ENCODE measurements at places on chromosomes 7 and 10.

DNA sequence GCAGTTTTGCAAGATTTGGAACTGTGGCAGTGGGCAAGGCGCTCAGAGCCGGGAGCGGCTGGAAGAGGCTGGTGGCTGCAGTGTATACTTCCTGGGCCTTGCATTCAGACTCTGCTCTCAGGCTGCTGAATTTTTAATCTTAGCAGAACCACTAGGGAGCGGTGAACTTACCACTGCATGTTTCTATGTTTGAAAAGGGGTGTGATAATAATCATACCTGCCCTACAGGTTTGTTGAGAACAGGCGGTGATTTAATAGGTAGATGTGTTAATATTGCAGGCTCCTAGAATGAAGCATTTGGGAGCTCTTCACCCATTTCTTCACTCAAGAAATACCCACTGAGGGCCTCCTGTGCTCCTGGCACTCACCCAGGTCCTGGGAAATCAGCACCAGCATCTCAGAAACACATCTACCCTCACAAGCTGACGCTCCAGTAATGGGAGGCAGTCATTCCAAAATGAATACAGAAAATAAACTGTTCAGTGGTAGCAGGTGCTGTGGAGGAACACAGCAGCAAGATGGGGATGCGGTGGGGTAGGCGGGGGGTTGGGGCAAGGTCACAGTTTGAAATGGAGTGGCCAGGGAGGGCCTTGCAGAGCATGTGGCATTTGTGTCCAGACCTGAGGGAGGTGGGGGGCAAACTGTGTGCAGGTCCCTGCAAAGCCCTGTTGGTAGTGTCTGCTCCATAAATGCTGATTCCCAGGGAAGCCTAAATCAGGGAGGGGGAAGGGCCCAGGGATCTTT lies 41.0 kb downstream of the VWA2 start:
- no peak for DNase-seq

DNA sequence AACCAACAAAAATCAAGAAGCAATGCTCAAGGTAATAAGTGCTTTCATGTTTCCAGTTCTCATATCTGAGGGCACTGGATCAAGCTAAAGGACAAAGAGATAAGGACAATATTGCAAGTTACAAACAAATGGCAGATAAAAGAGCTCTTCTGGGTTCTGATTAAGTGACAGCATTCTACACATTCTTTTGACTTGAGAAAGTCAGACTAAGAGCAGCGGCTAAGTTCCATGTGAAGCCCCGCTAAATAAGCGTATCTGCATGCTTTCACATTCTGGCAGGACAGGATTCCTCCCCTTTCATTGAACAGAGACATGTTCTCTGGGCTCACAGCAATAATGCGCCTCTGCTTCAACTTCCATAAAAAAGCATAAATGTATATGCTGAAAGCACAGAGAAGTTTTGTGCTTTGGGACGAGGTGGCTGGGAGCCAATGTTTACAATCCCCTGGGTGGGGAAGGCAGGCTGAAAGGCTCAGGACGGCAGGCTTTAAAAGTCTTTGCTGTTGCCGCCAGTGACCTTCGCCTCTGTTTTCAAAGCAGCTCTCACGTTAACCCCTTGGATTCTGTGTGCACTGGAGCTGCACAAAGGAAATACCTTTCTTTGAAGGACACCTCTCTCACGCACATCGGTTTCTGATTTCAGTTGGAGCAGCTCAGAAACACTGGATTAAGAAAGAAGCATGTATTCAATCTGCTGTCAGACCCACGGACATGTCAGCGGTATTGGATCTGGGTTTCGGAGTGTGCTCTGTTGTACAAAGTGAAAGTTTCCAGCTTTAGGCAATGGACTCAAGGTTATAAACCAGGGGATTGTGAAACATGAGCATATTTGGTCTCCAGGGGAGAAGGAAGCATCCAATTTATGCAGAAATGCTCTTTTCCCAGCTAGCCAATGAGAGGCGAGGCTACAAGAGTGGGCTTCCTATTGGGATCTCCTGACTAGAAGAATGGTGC lies 105.4 kb upstream of the FAM133B start:
- DNase-seq, result no peak

DNA sequence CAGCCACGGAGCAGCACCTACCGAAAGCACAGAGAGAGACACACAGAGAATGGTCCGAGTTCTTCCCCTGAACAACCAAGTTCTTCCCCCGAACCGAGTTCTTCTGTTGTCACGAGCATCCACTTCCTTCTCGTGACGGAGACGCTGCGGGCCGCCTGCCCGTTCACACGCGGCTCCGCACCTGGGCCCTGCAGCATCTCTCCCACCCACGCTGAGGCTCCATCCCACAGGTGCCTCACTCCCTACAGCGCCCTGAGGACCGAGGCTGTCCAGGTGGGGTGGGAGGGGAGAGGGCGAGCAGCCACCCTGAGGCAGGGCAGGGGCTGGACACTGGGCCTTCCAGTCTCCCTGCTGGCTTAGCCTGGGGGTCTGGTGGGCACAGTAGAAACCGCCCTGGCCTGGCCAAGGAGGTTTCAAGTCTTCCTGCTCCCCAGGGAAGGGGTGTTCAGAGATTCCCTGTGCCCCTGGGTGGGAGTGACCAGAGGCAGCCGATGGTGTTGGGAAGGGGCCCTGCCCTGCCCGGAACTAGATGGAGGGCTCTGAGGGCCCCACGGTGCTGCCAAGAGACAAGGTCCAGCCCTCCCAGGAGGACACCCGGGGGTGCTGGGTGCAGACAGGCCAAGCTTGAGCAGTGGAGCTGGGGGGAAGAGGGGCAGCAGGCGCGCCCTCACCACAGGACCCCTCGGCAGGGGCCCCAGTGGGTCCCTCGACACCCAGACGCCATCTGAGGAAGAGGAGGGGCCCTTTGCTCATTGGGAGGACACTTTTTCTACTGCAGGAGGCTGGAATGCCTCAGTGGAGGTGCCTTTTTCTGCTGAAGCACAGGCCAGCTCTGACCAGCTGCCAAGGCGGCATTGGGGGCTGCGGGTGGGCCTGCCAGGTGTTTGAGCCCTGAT lies 5.2 kb upstream of the NKX6-2 start:
- no peak for DNase-seq

DNA sequence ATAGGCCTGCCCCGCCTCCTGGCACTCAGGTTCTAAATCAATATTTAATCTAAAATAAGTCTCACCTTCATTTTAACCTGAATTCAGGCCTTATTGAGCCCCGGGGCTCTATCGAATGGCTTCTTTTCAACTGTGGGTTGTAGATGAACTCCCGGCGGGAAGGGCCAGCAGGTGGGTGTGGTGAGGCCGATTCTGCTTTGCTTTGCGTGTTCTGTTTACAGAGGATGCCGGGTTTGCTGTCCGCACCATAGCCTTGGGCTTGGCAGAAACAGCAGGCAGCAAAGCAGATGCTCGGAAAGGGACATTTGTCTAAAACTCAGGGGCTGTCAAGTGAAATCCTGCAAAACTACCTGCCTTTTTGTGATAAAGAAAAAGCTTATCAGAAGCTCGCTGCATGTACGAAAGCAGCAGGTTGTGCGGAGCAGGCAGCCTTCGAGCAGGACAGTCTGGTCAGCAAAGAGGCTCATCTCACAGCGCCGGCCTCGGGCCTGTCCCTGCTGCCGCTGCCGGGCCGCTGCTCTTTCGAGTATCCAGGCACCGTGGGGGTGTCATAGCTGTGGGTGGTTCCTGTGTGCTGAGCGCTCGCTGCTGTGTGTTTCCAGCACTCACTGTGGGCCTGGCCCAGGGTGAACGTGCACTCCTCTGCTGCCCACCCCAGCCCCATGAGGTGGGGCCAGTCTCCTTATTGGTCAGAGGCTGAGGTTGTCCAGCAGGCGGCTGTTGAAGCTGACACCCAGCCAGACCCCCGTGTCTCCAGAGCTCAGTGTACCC lies 434.8 kb upstream of the FOXK1 start:
- no peak for DNase-seq

DNA sequence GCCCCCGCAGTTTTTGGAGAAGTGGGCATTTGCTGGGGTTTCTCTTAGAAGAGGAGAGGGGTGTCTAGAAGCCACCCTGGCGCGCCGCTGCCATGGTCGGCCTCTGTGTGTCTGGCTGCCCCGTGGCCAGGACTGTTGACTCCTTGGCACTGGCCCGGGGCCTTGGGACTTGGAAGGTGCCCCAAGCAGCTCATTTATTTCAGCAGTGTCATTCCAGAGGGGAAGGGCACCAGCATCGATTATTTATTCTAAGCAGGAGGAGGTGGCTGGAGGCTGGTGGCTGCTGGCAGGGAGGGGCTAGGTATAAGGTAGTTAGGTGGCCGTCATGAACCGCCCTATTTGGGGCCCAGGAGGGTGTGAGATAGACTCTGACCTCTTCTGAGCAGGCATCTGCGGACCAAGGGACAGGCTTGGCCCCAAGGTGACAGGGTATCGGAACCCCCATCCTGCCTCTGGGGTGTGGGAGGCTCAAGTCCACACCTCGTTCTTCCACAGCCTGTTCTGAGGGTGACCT lies 1.6 kb downstream of the GTF2IRD1 start:
- no peak for DNase-seq

DNA sequence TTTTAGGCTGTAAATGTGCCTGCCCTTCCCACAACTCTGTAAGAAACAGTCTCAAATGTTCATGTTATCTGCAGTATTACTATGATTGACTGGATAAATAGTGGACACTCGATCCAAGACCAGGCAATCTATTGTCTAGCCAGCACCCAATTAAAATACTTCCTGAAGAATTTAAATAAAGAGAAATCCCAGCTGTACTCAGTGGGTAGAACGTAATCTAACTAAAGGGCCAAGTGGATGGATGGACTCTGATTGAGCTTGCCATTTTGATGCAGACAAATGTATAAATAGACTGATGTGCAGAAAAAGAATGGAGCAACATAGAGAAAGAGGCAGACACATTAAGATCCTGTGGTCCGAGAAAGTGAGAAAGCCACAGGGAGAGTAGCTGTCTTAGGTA lies 158.0 kb downstream of the IPMK start:
- DNase-seq, result no peak

- DNase-seq, result no peak
Observed at GRCh38 chr10:6396226-6396625, 183.8 kb downstream of the PRKCQ start.

- DNase-seq, result no peak
Observed at GRCh38 chr7:17185690-17186070, 112.8 kb upstream of the AHR start.

DNA sequence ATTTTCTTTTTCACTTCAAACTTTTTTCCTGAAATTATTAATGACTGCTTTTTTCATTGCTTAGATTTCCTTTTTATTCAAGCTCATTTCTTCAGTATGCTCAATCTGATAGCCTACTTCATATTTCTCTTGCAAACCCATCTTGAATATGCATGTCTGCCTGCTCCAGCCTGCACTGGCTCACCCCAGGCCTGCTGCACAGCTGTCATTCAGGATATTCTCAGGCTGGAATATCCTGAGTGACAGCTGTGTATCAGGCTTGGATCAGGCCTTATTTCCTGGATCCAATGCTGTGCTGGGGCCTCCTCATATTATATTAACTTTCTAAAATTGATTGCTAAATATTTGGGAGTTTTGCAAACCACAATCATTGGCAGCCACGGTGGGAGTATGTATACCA lies 120.2 kb upstream of the TNS3 start:
- no peak for DNase-seq

DNA sequence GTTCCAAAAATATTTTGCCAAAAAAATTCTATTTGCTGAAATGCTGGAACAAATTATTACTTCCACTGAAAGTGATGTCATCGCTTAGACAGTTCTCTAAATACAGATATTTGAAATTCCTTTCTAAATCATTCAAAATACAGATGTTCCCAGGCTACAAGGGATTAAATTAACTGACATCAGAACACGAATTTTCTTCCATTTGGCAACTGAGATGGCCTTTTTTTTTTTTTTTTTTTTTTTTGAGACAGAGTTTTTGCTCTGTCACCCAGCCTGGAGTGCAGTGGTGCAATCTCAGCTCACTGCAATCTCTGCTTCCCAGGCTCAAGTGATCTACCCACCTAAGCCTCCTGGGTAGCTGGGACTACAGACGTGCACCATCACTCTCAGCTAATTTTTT lies 57.0 kb downstream of the P4HA1 start:
- no peak for DNase-seq

DNA sequence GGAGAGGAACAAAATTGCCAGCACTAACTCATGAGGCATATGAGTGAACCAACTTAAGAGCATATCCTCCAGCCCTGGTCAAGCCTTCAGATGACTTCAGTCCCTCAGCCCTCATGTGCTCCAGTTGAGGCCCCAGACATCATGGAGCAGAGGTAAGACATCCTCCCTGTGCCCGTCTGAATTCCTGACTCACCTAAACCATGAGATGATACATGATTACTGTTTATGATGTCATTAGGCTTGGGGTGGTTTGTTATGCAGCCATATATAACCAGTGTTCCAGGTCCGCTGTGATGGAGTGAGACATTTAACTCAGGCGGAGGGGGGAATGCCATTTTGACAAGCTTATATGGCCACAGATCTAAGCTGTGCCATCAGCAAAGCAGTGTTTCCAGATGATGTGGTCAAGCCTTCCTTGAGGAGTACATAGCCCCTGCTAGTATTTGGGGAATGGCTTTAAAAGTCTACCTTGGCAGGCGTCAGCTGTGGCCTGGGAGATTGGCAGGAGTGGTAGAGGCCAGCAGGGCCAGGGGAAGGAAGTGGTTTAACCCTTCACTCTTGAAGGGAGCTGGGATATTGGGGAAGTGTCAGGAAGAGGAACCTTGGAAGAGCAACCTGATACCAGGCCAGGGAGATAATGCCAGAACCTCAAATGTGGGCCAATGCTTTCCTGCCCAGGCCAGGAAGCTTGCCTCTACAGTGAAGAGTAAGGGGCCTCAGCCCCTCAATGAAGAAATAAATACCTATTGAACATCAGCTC lies 343.0 kb upstream of the PODXL start:
- no peak for DNase-seq

DNA sequence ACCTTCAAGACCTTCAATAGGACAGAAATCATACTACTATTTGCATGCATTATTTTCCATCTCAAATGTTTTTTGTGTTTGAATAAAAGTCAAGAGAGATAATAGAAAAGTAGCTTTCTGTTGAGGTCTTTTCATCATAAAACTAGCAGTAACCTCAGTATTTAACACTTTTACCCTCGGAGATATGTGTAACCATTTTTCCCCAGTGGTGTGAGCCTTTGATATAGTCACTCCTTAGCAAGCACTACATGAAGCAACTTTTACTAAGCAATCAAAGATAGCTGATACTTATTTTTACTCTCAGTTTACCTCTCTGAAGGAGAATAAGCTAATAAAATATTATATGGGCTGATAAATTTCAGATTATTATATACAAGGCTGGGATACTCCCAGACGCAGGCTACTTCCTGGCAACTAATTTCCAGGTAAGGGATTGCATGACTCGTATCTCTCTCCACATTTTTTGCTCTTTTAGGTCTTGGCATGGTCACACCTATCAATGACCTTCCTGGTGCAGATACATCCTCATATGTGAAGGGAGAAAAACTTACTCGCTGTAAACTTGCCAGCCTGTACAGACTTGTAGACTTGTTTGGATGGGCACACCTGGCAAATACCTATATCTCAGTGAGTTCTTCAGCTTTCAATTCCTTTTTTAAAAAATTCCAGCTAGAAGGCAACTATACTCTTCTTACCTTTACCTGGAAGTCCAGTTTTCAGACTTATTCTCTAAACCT lies 91.5 kb upstream of the MXI1 start:
- DNase-seq, result no peak
